ENCODE measurements at places on chromosomes 7 and 10. TPM values are rescaled to one million over a fixed set of nuclear protein-coding genes. Genes with fewer than 3 reads are reported as not detected.

DNA sequence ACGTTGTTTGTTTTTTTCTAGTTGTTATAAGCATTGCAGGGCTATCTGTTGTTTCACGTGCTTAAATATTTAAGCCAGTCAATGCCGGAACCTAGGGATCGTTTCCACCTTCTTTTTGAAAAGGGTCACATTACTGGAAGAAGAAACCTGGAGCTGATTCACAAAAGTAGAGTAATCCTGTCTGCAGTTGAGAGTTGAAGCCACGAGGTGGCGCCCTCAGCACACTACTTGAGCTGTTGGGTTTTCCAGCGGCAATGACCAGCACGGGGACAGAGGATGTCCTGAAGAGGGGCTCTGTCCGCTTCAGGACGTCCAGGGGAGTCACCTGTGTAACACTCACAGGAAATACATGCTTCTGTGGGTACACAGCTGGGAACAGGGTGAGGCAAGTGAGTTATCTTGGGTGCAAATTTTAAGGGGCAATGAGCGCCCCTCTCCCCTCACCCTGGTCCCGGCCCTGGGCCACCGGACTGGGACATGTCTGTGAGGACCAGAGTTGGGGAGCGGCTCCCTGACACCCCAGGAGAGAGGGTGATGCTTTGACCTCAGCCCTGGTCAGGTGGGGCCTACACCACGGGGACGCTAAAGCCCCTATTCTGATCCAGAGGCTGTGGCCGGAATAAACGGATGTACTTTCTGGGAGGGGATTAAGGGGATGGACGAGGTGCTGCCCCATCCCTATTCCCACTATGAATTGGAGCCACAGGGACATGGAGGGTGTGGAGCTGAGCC is 26.3 kb upstream of the WDFY4 start:
- peak; percentile 84 for DNase-seq

DNA sequence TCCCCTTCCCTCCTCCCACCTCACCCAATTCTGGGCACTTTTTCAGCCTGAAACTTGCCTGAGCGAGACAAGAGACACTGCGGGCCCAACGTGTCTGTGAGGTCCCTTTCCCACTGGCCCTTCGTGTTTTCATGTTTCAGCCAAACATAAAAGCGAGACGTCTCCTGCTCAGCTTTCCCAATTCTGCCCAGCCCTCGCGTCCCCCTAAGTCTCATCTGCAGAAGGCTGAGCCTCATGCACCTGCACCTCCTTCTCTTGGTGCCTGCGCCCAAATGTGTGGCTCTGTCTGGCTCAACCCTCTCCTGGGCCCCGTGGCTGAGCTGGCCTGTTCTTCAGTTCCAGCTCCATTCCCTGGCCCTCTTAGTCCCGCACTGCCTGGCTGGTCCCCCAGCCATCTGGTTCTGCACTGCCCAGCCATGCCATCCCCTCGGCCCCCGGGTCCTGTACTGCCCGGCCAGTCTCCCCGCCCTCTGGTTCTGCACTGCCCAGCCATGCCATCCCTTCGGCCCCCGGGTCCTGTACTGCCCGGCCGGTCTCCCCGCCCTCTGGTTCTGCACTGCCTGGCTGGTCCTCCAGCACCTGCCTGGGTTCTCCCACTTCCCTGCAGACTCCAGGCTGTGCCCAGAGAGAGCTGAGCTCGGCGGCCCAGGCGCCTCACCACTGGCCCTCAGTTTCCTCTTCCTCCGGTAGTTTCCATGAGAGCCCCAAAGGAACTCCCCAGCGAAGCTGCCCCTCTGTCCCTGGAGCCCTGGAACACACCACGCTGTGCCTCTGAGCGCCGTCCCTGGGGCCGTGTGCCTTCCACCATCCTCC is 224.1 kb downstream of the DNAJB6 start:
- DNase-seq, result no peak

DNA sequence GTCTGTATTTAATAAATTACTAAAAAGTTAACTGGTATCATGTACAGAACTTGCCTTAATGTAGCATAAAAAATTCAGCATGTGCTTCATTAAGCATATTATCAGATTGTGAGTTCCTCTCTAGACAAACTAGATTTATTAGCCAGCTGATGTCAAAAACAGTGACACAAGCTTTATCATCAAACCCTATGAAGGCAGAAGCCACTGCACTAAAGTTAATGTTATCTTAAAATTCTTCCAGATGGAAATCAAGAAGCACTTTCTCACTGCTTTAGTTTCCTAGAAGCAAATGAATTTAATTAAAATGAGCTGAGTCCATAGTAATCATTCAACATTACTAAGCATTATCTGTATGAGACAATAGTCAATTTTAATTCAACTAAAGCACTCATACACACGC is 96.4 kb downstream of the ARHGAP12 start:
- DNase-seq, result no peak

DNA sequence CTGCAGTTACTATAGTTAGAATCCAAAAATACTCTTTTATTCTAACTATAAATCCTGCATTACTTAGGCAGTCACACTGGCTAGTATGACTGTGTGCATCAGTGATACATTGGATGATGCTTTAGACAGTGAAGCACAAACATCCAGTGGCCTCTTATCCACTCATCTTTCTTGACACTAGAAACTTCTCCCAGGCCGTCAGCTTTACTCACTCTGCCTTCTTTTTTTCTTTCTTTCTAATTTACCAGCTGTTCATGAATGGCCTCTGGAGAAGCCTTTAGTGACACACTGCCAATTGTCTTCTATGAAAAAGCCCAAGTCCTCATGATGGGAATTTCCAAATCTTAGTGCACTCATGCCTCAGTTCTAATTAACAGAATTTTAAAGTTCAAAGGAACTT is 26.2 kb upstream of the C10orf90 start:
- no peak for DNase-seq

- DNase-seq, result no peak
These were observed 7.3 kb upstream of the ELFN1 start for GRCh38 chr7:1662767-1663166.

DNA sequence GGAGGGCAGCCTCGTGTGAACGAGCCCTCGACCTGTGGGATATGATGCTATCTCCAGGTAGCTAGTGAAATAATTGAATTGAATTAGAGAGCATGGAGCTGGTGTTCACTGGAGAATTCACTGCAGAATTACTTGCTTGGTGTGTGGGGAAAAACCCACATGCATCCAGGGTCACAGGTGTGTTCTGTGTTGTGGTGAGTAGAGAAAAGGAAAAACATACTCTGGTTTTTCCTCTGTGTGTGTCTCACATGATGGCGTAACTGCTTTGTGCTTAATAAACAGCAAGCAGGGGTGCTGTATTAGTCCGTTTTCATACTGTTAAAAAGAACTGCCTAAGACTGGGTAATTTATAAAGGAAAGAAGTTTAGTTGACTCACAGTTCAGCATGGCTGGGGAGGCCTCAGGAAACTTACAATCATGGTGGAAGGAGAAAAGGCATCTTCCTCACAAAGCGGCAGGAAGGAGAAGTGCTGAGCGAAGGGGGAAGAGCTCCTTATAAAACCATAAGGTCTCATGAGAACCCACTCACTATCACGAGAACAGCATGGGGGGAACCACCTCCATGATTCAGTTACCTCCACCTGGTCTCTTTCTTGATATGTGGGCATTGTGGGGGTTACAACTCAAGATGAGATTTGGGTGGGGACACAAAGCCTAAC is 62.6 kb downstream of the TACR2 start:
- no peak for DNase-seq

- DNase-seq, result no peak
These were observed 10.4 kb downstream of the CPA2 start for GRCh38 chr7:130276796-130277762.

DNA sequence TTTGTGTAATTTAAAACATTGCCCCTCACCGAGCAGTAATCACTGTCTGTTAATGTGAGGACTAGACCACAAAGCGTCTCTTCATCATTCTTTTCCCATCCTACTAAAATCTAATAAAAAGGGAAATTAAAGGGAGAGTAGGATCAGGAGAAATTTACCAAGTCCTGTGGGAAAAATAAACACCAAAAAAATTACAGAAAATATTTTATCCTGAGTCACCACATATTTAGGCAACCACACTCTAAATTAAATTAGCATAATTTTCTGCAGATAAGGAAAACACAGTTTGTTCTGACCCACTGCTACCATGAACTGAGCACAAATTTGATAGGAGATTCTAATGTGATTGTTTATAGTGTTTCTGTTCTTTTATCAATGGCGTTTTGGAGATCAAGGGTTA is 49.3 kb downstream of the CCDC6 start:
- no peak for DNase-seq

DNA sequence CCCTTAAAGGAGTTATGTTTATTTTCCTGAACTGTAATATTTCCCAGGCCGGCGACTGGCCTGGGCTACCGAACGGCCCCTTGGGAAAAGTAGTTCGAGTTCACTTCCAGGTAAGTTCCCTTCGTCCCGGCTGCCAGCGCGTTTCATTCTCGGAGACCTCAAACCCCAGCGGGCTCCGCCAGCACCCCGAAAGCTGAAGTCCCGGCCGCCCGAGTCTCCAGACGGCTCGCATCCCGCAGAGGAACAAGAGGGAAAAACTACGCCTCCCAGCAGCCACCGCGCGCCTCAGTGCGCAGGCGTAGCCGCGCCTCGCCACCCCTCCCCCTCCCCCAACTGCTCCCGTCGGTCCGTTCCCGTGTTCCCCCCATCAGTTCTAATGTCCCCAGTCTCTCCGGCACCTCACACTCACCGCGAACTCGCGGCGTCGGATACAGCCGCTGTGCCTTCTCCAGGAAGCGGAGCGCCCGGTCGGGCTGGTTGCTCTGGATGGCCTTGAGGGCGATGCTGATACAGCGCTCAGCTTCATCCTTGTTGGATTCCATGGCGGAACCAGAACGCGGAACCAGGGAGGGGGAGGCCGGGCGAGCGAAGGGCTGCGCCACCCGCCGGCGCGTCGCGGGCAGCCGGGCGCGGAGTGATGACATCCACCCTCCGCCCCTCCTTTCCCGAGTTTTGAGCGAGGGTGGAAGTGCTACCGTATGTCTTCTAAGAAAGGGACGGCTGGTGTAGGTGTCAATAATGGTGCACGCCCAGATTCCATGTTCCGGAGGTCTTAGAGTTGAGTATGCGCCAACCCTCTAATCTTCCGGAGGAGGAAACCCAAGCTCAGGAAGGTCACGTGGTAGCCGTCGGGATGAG is at the start of gene DNAJB12:
Gene DNAJB12 (minus strand): TSS at position 564 of the 858 bp plus-strand sequence. CDS start 22 bp downstream, at position 542.
- DNase-seq, result peak; percentile 95

DNA sequence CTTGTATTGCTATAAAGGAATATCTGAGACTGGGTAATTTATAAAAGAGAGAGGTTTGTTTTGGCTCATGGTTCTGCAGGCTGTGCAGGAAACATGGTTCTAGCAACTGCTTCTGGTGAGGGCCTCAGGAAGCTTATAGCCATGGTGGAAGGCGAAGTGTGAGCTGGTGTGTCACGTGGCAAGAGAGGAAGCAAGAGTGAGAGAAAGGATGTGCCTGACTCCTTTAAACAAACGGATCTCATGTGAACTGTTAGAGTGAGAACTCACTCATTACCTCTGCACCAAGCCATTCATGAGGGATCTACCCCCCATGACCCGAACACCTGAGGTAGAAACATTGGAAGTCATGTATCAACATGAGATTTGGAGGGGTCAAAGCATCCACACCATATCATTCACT is 7.7 kb upstream of the ITPRIP start:
- DNase-seq, result no peak

- peak; percentile 79 for DNase-seq
These were observed 1.7 kb downstream of the PGAM1 start for GRCh38 chr10:97427571-97428179.

Gene GSAP
- 3.7 TPM for total RNA-seq

Gene PIK3CG
- total RNA-seq, result 2.9 TPM

Gene LIPN
- total RNA-seq, result not detected

Gene CDHR1
- total RNA-seq, result not detected

Gene JMJD1C
- 32.5 TPM for total RNA-seq

Gene ZP3
- total RNA-seq, result 16.4 TPM

Gene DUS4L
- 13.3 TPM for total RNA-seq

Data from HT-29 (cell line).